ENCODE measurements at places on chromosomes 2 and 18.

DNA sequence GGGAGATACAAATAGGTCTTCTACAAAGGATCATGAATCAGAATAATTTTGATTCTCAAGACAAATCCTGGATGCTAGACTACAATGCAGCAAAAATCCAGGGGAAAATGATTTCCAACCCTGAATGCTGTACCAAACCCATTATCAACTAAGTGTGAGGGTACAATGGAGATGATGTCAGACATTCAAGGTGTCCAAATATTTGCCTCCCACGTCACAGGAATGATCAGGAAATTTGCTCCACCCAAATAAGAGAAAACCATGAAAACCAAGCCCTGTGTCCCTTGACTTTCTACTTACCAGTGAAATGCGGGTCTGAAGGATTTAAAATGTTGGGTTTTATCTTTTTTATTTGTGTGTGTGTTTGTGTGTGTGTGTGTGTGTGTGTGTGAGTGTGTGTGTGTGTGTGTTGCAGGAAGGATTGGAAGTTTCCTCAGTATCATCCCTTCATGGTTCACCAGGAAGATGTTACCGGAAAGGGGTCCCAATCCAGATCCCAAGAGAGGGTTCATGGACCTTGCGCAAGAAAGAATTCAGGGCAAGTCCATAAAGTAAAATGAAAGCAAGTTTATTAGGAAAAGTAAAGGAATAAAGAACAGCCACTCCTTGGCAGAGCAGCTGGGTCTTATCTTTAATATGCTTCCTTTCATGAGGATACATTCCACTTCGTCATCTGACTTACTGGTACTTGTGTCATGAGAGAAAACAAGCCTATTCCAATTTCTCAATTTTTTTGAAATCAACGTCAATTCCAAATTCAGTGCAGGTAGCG, 61.1 kb upstream of the ID2 start:
- DNase-seq: peak; percentile 95

DNA sequence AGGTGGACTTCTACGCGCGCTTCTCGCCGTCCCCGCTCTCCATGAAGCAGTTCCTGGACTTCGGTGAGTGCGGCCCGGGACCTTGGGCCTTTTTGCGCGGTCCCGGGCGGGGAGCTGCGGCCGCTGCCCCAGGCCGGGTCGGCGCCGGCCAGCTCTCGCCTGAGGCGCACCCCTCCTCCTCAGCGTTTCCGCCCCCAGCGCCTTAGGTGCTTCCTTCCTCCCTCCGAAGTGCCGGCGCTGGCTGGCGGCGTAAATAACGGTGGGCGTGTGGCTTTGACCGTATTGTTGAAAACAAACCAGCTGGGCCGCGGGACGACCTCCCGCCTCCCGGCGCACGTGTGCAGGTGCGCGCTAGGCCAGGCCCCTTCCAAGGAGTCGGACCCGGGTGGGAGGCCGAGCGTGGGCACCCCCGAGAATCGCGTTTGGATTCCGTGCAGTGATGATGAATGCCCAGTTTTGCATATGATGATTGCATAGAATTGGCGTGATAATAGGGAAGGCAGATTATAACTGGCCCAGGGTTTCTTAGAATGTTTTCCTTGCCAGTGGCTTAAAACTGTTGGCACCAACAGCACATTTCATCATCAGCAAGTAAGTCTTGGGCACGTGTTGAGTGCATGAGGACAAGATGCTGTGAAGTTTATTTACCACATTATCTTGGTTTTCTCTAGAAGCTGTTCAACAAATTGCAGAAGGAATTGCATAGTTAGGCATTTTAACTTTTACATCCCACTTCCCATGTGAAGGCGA, 569 bp downstream of the PDK1 start:
- peak; percentile 80 for DNase-seq

- DNase-seq: peak; percentile 71
Observed at GRCh38 chr18:48827291-48828193, 123.2 kb downstream of the SMAD7 start.

GRCh38 chr18:12027046-12027445, 45.7 kb downstream of the IMPA2 start:
- no peak for DNase-seq

GRCh38 chr2:15303874-15304273, 257.3 kb downstream of the NBAS start:
- DNase-seq: no peak

DNA sequence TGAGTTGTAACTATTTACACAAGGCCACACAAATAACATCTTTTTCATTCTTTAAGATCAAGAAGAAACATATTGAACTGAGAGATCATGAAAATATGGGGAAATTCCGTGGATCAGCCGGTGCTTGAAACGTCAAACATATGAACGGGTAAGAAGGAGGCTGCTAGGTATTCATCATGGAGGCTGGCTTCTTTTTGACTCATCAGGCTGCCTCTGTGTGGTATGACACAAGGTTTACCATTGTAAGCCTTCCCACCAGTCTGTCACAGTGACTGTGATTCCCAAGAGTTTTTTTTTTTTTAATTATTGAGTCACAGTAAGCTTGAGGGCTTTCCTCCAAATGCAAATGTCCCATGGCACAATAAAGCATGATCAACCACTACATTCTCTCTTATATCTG, 506.9 kb downstream of the BCL11A start:
- DNase-seq: no peak

GRCh38 chr2:11515490-11515981, 18.3 kb upstream of the GREB1 start:
- DNase-seq: no peak

DNA sequence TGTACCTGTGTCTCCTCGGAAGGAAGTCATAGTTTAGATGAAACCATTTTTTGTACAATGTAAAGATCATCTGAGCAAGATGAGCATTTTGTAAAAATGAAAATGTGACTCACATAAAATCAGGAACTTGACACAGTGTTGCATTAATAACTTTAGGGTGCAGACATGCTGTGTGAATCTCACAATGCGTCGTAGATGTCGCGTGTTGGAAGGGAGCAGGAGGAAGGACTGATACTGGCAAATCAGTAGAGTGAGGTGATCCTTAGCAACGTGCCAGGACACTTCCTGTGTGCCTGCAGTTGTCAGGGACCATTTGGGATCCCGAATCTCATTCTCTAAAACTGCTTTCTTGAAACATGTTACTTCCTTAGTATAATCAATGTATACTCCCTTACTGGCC, 103.1 kb downstream of the SH3BP4 start:
- DNase-seq: no peak

DNA sequence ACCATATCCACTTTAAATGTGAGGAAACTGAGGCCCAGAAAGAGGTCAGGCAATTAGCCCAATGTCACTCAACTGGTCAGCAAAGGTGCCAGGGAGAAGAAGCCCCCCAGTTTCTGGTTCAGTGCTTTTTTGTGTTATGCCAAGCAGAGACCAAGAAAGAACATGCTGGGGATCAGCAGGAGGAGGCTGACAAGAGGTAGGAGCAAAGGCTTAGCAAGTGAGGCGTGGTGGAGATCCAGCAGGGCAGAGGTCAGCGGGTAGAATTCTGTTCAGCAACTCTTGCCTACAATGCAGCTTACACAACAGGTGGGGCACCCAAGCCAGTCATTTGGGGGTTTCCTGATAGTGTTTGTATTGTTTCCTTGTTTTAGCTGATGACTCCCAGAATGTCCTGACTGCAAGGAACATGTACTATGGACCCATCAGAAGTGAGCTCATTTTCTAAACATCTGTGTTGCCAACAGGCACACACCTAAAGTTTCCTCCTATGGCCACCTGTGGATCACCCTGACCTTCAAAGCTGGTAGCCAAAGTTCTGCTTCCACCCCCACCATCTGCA, 28.2 kb downstream of the LPIN2 start:
- DNase-seq: no peak

DNA sequence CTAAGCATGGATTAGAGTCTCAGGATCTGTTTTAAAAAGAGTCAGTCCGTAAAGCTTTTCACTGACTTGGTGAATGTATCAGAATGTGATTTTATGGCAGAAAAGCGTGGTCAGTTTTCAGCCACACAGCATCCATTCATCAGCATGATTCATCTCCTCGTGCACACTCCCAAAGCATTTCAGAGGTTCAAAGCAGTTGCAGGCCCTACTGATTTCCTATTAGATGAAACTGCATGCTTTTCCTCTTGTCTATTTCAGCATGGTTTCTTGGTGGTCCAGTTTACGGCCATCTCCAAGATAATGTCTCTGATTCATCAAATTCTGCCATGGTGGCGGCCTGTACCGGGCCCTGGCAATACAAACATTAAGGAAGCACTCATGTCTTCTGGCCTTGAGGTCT, 4.8 kb upstream of the PARD6G start:
- peak; percentile 16 for DNase-seq

DNA sequence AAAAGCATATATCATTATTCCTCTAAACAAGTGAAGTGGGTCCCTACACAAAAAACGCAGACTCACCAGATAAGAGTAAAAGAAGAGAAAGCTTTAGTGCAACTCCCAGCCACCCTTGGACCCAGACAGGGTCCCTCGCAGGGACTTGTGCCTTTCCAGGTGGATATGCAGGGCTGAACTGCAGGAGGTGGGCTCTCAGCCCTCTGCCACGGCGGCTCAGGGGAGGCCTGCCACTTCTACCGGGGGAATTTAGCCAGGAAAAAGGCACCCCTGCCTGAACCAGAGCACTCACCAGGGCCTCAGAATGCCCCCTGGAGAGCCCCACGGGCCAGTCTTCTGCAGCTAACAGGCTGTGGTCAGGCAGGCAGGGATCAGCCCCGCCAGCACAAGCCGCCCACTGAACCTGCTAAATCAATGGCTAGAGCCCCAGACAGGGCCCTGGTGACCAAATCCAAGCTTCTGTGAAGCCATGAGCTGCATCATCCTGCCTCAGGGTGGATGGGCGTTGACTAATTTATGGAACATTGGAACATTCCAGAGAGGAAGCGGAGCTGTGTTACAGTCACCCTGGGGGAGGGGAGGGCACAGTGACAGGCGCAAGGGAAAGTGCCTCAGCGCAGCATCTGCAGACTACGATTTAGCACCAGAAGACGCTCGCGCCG, 209.3 kb downstream of the EIPR1 start:
- DNase-seq: peak; percentile 8

DNA sequence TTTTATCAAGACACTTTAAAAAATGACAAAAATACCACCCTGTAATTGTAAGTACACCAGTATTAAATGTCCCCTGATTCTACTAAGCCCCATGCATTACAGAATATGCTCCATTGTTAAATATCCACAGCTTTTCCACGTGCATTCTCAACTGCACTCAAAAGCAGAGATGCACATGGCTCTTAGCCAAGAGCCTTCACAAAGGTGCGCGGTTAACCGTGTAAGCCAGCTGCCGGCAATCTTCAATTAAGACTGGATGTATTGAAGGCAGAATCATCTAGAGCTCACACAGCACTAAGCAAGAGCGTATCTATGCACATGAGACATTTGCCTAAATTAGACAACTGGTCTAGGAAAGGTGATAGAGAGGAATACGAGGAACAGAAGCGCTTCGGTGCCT, 278.3 kb downstream of the NAPG start:
- no peak for DNase-seq

DNA sequence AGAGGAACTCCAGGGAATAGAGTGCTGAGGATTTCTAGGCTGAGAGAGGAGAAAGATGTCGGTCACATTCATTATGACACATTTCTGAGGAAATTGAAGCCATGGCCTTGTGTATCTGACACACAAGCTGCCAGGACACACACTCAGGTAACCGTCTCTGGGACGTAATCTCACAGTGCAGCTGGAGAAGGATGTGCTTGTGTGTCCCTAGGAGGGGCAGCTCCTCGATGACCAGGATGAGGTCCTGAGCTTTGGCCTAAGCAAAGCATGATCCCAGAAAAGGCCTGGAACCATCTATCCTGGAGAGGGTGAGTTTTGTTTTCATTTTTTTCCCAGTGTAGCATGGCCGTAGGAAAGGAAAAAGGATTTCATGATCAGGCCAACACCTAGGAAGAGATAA, 102.2 kb downstream of the CAPN13 start:
- DNase-seq: no peak

DNA sequence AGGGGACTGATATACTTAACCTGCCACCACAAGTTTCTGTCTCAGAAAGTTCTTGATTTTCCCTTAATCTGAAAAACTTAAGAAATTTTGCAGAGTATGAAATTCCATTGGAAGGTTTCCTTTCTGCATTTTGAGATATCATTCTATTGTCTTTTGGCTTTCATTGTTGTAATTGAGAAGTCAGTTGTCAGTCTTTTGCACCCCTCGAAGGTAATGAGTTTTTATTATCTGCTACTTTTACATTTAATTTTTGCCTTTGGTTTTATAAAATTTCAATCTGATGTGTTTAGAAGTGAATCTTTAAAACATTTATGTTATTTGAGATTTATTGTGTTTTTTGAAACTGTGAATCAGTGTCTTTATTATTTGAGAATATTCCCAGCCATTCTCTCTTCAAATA, 4.8 kb upstream of the IL36A start:
- DNase-seq: no peak

DNA sequence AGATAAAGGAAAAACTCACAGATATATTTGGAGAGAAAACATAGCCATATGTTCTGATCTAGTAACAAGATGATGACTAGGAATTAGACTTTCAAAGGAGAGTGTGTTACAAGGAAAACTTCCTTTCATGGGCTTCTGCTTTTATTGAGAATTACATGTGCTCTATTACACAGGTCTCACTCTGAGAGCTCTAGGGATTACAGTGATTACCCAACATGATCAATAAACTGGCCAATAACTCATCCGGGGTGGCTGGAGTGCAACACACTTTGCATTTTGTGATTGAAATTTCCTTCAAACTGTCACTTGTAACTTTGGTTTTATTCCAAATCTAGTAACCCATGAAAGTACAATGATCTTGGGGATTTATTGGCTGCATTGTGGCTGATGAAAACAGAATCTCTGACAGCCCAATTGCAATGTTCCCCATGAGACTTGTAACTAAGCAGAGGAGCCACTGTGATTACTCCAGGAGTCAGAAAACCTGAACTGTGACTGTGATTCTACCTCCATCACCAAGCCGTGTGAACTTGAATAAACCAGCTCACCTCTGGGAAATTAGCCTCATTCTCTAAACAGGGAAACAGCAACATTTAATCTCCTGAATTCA, 40.2 kb upstream of the LRRC30 start:
- DNase-seq: no peak

- DNase-seq: no peak
Observed at GRCh38 chr18:48982266-48982665, 31.5 kb upstream of the SMAD7 start.
